NCI-H1092 treated with DMSO at 0.1 percent for 48 hours (cell line): ENCODE measurements at places on chromosomes 16 and 17.
A peak's percentile ranks its signal among the peaks of the same experiment; 100 is the strongest.

DNA sequence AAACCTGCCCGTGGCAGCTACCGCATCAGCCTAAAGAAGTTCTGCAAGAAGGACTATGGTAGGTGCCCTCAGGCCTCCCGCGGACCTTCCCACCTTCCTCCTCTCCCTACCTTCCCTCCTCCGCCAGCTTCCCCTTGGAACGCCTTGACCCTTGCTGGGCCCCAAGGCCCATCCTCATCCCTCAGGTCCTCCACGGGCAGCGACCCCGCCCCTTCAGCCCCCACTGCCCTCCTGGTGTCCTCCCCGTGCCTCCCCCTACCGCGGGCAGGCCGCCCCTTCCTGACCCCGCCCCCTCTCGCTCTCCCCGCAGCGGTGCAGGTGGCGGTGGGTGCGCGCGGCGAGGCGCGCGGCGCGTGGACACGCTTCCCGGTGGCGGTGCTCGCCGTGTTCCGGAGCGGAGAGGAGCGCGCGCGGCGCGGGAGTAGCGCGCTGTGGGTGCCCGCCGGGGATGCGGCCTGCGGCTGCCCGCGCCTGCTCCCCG is 1.4 kb upstream of the TBC1D24 start:
- peak; percentile 53 for DNase-seq

DNA sequence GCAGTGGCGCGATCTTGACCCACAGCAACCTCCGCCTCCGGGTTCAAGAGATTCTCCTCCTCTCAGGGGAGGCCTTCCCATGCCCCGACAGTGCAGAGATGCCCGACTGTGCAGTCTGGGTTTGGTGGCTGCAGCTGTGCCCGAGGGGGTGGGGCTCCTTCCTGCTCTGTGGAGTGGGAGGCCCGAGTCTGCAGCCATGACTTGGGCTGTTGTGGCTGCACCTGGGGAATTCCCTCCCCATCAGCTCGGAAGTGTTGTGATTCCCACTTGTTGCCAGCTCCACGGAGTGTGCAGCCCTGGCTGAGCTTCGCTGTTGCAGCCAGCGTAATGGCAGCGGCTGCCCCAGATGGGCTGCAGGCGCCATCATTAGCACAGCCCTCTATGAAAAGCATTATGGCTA is 66.4 kb upstream of the SMIM36 start:
- no peak for DNase-seq

GRCh38 chr17:49005140-49005539 is 8.0 kb downstream of the IGF2BP1 start:
- no peak for DNase-seq

- DNase-seq = no peak
Observed at GRCh38 chr16:88208112-88208511, 174.6 kb upstream of the ZNF469 start.

- DNase-seq = peak; percentile 80
Observed at GRCh38 chr16:67399749-67400704, 6.7 kb upstream of the TPPP3 start.

GRCh38 chr16:84751947-84752346 is 52.1 kb downstream of the USP10 start:
- DNase-seq = no peak

- DNase-seq = no peak
Observed at GRCh38 chr16:73389085-73389484, 341.2 kb upstream of the ZFHX3 start.

- no peak for DNase-seq
Observed at GRCh38 chr17:21375757-21376080, 438 bp upstream of the KCNJ12 start.

GRCh38 chr17:19718613-19719354 is 2.4 kb upstream of the SLC47A2 start:
- no peak for DNase-seq

DNA sequence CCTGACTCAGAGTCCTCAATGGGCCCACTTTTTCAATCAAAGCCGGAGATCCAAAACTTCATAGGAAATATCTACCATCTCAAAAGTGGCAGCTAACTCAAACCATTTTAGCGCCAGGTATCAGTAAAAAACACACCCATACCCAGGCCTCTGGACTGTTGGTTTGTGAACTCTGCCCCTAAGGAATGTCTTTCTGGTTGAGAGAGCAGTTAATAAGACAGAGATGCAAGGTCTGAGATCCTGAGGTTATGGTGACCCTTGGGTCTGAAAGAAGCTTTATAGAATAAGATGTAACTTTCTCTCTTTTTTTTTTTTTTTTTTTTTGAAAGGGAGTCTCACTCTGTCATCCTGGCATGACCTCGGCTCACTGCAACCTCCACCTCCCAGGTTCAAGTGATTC is 350.5 kb downstream of the SOX9 start:
- DNase-seq = no peak

GRCh38 chr17:32772453-32773025 is 104.4 kb downstream of the MYO1D start:
- no peak for DNase-seq

DNA sequence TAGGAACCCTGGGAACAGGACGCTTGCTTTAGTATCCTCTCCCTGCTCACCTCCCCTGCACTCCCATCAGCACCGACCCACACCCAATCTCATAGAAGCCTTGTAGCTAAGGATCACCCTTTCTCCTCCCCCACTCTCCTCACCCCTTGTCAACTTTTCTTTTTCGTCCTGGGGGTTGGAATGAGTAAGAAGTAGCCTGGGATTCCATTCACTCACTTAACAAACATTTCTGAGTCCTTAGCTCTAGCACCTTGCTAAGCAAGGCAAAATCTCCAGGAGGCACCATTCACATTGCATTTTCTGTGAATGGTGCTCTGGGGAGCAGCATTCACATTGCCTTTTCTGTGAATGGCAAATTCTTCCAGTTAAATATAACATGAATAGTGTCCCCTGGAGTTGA is 1.1 kb upstream of the PGAP3 start:
- DNase-seq = no peak

DNA sequence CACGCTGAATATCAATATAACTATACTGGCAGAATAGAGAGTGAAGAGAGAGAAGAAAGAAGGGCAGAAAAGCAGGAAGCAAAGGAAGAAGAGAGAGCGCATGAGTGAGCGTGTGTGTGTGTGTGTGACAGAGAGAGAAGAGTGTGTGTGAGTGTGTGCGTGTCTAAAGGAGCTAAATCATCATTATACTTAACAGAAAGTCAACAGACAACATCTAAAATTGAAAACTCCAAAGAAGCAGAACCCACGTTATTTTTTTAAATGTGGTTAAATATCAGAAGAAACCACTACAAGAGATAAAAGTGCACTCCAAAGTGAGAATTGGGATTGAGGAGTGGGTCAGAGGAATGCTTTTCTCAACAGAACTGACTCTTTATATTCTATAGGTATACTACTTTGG is 77.2 kb downstream of the BRIP1 start:
- no peak for DNase-seq

- no peak for DNase-seq
Observed at GRCh38 chr17:80892900-80893603, 98.6 kb upstream of the CHMP6 start.

DNA sequence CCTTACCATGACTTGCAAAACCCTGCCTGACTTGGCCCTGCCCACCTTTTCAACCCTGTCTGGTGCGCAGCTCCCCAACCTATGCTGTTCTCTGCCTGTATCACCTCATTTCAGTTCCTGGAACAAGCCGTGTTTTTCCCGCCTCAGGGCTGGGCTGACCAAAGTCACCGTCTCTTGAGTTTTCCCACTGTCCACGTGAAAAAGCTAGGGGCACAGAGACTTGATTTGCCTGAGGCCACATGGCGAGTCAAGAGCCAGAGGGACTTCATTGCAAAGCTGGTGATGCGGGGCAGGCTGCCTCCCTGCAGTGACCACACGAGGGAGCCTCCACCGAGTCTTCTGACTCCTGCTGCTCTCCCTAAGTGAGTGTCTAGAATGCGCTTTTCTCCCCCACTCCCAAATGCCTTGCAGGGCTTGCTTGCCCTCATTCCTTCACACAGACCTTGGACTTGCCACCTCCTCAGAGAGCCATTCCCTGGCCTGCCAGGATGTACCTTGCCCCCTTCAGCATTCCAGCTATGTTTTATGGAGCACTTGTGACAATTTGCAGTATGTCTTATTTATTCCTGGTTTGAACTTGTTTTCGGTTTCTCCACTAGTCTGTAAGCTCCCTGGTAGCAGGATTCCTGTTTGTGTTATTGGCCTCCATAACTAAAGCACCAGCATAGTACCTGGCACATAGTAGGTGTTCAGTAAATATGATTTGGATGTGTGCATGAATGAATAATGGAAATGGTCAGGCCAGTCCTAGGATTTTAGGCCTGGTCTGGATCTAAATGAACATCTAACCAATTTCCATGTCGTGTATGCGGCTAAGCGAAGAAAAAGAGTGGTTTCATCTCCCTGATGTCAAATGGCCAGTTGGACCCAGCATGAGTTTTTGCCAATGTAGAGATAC is 252.3 kb downstream of the SNX29 start:
- peak; percentile 57 for DNase-seq

DNA sequence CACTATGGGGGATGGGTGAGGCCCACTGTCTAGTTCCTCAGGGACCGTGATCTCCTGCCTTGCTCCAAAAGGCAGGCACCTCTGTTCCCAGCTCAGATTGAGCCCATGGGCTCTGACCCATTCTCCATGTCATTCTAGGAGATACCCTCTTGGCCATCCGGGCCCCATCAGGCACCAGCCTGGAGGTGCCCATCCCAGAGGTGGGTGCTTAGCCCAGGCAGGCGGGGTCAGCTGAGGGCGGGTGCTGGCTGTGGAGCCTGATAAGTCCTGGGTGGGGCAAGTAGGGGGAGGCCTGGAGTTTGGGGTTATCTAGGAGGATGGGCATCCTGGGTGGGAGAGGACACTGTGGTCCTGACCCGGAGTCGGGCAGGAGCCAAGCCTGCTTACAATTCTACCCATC is 2.3 kb downstream of the E2F4 start:
- DNase-seq = no peak

- DNase-seq = no peak
Observed at GRCh38 chr17:4272213-4272971, 8.6 kb upstream of the ANKFY1 start.

GRCh38 chr16:56362706-56363105 is 62.6 kb downstream of the AMFR start:
- DNase-seq = no peak

GRCh38 chr16:89289428-89290395 is 72.2 kb downstream of the ZNF778 start:
- DNase-seq = peak; percentile 36

DNA sequence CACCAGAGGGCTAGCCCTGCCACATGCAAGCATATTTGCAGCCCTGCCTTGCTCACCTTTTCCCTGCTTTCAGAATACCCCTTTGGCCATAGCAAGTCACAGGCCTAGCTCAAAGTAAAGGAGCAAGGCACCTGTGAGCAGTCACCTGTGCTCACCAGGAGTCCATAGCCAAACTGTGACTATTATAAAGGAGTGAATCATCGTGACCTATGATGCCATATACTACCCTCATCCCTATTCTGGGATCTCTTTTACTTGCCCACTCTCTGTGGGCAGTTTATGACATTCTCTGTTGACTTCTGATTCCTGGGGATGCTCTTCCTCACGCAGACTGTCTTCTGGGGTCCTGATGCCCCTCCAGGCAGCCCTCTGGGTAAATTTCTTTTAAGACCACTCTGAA is 200.5 kb upstream of the NLRP1 start:
- no peak for DNase-seq

DNA sequence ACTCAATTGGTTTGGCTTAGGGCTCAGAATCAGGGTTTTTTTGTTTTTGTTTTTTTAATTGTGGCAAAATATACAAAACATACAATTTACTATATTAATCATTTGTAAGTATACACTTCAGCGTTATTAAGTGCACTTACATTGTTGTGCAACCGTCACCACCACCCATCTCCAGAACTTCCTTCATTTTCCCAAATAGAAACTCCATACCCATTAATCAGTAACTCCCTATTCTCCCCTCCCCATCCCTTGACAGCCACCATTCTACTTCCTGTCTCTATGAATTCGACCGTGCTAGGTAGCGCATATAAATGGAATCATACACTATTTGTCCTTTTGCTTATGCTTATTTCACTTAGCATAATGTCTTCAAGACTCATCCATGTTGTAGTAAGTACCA is 45.2 kb upstream of the DHX40 start:
- DNase-seq = no peak

- DNase-seq = peak; percentile 74
Observed at GRCh38 chr16:81623365-81624102, 155.6 kb upstream of the PLCG2 start.

GRCh38 chr16:20598832-20599469 is 22.8 kb upstream of the ACSM2B start:
- DNase-seq = no peak

DNA sequence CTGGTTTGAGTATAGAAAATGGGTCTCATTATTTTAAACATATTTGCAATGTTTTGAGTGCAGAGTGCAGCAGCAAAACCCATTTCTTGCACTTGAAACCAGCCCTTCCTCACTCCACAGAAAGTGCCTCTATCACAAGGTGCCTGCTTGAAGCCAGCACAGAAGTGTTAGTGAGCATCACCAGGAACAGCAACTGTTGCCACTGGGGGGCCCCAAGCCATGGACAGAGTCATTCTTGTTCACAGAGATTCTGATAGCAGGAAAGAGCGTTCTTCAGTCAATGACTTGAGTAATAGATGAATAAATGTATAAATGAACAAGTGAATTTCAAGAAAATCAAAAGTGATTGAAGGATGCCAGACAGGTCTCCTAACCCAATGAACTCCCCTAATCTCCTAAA is 45.6 kb downstream of the CHD9NB start:
- DNase-seq = no peak

DNA sequence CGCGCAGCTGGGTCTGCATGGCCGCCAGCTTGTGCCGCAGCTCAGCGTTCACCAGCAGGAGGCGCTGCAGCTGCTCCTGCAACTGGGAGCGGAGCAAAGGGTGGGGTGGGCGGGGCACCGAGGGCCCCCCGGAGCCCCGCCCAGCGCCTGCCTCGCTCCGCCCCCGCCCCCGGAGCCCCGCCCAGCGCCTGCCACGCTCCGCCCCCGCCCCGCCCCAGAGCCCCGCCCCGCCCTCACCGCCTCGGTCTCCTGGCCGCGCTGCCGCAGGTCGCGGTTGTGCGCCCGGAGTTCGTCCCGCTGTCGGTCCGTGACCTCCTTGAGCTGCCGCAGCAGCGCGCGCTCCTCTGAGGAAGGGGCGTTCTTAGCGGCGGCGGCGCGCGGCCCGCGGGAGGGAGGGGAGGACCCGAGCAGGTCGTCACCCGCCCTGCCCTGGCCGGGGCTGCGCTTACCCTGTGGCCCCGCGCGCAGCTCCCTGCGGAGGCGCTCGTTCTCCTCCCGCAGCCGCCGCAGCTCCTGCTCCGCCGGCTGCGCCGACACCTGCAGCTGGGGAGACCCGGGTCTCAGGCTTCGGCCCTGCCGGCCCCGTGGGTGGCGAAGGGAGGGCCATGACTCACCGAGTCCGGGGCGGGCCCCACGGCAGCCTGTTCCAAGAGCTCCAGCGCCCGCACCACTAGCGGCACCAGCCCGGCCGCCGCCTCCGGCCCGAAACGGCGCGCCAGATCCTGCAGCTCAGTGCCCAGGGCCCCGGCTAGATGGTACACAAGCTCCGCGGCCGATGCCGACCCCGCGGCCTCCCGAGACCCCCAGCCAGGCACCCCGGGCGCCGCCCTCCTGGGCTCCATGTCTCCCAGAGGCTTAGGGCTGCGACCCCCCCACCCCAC is 463 bp downstream of the RILP start:
- DNase-seq = peak; percentile 60
